ENCODE measurements at places on chromosomes 1 and 21.

- no peak for DNase-seq
These were observed 59.9 kb downstream of the CYYR1 start for GRCh38 chr21:26513212-26513611.

DNA sequence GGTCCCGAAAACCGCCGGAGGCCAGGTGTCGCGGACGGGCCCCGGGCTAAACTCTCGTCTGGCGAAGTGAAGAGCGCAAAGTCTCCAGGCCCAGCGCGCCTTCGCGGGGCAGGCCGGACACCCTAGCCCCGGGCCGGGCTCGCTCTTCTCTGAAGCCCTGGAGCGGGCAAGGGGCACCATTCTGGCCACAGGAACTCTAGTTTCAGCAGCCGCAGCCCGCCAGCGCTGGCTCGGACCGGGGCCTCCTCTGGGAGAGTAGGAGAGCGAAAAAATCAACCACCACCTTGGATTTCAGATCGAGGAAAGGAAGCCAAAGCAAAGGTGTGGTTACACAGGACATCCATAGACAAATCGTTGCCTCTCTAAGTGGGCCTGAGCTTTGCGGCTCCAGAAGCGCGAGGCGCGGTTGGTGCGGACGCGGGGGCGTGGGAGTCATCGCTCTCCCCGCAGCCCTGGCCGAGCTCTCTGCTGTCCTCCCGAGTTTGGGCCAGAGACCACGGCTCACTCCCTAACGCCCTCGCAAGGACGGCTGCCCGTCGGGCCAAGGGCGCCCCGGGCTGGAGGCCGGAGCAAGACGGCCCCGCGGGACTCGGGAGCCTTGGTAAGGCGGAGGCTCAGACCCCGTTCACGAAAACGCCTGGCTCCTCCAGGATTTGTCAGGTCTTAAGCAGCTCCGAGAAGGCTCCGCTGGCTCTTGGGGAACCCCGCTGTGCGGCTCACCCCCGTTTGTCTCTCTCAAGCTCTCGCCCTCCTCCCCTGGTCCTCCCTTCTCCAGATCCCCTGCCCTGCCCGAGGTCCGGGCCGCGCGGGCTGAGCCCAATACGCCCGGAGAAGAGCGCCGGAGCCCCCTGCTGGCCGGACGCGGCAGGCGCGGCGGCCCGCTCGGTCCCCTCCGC is 132.9 kb upstream of the DPYD start:
- peak; percentile 45 for DNase-seq

- no peak for DNase-seq
These were observed 2.8 kb downstream of the PTGER3 start for GRCh38 chr1:71044833-71045232.

DNA sequence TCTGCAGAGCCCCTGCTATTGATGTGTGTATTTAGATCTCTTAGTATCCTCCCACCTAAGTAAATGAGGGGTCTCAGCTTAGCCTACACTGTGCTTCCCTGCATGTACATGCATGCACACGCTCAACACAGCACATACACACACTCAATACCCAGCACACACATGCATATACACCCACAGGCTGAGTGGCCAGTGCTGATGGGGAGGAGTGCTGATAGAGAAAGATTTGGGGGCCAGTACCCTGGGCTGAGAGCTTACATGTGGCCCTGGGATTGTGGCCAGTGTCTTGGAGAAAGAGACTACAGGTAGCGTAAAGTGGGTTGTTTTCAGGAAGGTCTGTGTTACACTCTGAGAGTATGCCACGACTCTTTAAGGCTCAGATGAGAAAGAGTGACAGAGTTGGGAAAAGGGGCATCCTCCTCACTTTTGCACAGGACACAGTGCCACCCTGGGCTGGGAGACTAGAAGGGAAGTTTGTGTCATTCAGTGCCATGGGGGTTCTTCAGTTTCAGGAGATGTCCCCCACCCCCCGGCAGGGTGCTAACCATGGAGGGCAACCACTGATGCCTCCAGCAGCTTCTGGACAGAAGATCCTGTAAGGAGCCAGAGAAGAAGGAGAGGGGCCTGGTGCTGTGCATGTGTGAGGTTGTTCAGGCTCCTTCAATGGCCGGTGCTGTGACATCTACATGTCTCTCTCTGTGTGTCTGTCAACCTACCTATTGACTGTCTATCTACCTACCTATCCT is 166.8 kb downstream of the RHOU start:
- DNase-seq, result no peak

DNA sequence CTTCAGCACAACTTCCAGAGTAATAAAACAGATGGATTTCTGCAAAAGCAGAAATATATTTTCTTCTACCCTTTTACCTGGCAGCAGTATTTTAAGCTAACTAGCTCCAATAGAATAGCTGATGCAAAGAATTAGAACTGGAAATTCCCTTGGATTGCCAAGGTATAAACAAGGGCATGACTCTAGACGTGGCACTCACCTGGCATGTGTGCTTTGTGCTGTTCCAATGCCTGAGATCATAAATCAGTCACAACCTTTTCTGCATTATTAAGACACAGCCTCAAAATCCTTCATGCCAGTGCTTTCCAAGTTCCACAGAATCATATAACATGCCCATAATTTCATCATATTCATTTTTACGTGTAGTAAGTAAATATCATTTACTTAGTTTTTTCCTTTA is 1048.7 kb downstream of the ADGRL2 start:
- DNase-seq, result no peak

DNA sequence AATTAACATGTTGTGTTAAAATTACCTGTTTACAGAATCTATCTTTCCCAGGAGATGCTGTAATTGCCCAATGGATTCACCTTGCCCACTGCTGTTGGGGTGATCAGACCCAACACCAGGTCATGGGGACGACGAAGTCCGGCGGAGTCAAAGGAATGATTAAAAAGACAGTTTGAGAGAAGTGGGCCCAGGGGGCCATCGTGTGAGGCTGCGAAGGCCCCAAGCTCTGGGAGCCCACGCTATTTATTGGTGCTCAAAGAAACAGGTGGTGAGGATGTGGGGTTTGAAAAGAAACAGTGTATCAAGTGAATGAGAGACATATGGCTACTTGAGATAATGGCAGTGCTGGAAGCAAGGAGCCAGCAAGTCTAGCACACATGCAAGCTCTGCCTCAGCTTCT is 16.3 kb upstream of the L1TD1 start:
- DNase-seq, result no peak

GRCh38 chr1:51570063-51570710 is 46.7 kb upstream of the OSBPL9 start:
- DNase-seq, result no peak

DNA sequence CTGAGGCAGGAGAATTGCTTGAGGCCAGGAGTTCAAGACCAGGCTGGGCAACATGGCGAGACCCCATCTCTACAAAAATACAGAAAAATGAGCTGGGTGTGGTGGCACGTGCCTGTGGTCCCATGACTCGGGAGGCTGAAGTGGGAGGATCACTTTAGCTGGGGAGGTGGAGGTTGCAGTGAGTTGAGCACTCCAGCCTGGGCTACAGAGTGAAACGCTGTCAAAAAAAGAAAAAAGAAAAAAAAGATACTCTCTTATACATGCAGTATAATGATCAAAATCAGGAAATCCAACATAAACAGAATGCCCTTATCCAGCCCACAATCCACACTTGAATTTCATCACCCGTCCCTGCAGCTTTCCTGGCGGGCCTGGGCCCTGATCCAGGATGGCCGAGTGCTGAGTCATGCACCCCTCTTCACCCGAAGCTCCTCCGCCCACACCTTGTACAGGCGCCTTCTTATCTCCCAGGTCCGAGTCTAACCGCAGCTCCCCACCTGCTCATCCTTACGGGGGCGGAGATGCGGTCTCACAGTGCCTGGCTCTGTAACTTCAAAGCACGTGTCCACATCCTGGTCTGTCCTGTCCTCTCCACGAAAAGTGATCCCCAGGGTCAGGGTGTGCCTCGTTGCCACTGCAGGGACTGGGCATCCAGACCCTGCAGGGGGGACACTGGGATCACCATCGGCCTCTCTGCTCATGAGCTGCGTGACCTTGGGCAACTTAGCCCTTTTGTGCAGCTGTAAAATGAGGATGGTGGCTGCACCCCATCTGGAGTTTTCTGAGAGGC is 120.2 kb upstream of the SLC45A1 start:
- no peak for DNase-seq

DNA sequence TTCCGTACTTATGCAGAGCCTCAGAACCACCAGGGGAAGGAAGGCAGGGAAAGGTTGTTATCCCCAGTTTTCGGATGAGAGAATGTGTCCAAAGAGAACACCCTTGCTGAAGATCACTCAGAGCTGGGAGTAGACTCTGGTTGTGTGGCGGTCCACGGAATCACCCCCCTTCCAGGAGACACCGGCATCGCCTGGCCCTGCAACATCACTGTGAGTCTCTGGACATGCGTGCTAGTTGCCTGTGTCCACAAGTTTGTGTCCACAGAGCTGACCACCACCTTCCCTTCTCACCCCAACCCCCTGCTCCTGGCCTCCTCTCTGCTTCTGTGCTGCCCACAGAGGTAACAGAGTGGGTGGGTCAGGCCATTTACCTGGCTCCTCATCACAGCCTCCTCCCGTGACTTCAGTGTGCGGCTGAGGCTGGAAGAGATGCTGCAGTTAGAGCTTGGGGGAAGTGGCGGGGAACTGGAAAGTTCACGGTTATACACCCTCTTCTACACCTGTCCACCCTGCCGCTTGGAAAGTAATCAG is 7.3 kb downstream of the MYBPH start:
- no peak for DNase-seq

DNA sequence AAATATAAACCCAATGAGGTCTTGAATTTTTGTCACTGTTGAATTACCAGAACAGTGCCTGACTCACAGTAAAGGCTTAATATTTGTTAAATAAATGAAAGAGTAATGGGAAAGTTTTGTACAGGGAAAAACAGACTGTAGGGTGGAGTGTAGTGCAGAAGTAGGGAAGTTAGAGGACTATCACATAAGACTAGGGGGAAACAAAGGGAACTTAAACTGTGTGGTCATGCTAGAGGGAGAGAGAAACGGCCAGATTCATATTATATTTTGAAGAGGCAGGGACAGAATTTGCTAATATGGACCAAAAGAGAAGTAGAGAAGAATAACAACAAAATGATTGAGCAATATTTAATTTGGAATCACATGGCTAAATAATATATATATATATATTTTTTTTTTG is 14.8 kb downstream of the CTSK start:
- DNase-seq, result no peak

DNA sequence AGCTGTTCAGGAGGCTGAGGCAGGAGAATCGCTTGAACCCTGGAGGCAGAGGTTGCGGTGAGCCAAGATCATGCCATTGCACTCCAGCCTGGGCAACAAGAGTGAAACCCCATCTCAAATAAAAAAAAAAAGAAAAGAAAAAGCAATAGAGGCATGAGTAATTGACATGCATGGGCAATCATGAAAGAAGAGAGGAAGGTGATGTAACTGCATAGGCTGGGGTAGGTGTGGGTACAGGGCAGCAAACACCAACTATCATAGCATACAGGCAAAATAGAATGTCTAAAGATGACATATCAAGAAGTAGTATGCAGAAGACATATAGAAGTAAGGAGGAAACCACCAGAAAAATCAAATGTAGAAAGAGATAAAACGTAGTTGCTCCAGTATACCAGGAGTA is 19.0 kb upstream of the MGST3 start:
- no peak for DNase-seq

DNA sequence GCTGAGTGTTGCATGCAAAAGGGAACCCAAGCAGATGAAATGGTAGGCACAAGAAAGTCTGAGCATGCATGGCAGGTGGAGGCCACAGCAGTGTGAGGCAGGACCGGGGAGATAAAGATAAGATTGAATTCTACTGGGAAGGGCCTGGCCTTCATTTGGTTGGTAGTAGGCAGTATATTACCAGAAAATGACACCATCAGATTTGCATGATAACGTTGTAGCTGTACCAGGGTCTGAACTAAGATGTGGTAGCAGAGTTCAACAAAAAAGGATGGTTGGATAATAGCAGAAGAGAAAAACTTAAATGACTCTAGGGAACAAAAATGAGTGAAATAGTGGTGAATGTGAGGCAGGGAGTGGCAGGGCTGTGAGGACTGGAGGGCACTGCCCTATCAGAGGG is 75.6 kb upstream of the DNAJC6 start:
- DNase-seq, result no peak

DNA sequence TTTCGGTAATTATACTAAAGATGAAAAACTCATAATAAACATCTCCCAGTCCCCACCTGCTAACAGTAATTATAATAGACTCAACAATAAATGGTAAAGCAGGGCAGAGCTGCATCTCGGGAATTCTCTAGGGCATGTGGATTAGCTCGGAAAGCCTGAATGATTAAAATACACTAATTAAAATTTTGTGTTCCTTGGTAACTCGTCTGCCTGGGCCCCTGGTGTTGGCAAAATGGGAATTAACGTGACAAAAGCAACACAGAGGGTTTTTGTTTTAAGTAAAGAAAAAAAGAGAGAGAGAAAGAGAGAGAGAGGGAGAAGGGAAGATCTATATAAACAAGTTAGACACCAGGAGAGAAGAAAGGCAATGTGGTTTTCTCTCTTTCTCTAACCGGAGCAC is 62.1 kb downstream of the CASZ1 start:
- DNase-seq, result peak; percentile 82

DNA sequence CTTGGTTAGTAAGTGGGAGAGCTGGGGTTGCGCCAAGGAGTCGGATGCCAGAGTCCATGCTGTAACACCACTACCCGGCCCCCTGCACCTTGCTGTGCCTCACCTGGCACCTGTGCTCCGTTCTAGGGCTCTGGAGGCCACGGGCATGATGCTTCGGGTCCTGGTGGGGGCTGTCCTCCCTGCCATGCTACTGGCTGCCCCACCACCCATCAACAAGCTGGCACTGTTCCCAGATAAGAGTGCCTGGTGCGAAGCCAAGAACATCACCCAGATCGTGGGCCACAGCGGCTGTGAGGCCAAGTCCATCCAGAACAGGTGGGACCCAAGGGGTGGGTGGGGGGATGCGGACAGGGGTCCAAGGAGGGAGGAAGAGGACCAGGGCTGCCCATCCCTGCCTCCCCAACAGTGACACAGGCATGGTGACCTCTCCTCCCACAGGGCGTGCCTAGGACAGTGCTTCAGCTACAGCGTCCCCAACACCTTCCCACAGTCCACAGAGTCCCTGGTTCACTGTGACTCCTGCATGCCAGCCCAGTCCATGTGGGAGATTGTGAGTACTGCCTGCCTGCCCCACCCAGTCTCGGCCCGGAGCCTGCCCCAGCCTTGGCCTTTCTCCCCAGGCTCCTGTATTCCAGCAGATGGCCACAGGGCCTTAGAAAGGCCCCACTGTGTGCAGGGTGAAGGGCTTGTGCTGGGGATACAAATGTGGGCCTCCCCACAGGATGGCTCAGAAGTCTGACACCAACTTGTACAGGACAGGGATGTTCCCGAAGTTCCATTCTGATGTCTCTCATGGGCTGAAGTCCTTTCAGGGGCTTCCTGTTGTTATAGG is 9.6 kb upstream of the HTR6 start:
- peak; percentile 93 for DNase-seq

- DNase-seq, result no peak
These were observed 15.8 kb upstream of the VCAM1 start for GRCh38 chr1:100703716-100704115.

GRCh38 chr1:8370905-8371315 is 53.0 kb downstream of the SLC45A1 start:
- DNase-seq, result no peak

DNA sequence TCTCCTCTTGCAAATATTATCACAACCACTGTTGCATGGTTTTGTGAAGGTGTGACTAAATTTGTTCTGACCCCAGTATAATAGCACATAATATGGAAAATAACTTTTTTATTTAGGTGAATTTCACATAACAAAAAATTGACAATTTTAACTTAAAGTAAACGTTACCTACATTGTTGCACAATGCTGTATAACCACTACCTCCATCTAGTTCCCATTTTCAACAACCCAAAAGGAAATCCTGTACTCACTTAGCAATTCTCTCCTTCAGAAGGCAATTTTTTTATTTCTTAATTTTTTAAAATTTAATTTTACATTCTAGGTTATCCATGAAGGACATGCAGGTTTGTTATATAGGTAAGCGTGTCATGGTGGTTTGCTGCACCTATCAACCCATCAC is 95.2 kb downstream of the KCNJ6 start:
- no peak for DNase-seq
